ENCODE measurements at places on chromosomes 11 and 22. TPM values are rescaled to one million over a fixed set of nuclear protein-coding genes. Genes with fewer than 3 reads are reported as not detected.
A peak's percentile ranks its signal among the peaks of the same experiment; 100 is the strongest.

- DNase-seq, result no peak
Measured at GRCh38 chr11:2802389-2803185, 83.0 kb downstream of the CDKN1C start.

GRCh38 chr11:88320149-88320559 lies 17.4 kb downstream of the CTSC start:
- DNase-seq, result peak; percentile 39

GRCh38 chr22:25777870-25778269 lies 35.9 kb downstream of the MYO18B start:
- DNase-seq, result no peak

GRCh38 chr11:35292279-35292678 lies 127.1 kb downstream of the SLC1A2 start:
- DNase-seq, result no peak

SAC3D1 gene
- 3.0 TPM for total RNA-seq

DNA sequence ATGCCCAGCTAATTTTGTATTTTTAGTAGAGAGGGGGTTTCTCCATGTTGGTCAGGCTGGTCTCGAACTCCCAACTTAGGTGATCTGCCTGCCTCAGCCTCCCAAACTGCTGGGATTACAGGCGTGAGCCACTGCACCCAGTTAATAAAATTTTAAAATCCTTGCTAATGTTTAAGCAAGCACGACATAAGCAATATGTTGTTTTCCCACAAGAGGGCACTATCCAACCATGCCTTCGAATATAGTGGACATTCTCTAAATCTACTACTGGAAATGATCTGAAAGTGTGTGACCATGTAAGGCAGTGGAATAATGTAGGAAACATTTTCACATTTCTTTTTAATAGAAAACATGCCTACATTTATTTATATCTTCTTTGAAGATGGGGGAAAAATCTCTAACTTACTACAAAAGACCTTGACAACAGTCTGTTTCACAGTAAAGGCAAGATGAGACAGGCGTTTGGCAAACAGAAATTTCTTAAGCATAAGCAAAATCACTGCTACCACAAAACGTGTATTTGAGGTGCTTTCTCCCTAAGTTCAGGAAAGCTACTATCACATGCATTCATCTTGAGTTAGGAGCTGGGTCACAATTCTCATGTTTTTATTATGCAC lies 38.2 kb downstream of the PITPNB start:
- peak; percentile 64 for DNase-seq

PIK3C2A gene
- total RNA-seq, result 92.3 TPM

DNA sequence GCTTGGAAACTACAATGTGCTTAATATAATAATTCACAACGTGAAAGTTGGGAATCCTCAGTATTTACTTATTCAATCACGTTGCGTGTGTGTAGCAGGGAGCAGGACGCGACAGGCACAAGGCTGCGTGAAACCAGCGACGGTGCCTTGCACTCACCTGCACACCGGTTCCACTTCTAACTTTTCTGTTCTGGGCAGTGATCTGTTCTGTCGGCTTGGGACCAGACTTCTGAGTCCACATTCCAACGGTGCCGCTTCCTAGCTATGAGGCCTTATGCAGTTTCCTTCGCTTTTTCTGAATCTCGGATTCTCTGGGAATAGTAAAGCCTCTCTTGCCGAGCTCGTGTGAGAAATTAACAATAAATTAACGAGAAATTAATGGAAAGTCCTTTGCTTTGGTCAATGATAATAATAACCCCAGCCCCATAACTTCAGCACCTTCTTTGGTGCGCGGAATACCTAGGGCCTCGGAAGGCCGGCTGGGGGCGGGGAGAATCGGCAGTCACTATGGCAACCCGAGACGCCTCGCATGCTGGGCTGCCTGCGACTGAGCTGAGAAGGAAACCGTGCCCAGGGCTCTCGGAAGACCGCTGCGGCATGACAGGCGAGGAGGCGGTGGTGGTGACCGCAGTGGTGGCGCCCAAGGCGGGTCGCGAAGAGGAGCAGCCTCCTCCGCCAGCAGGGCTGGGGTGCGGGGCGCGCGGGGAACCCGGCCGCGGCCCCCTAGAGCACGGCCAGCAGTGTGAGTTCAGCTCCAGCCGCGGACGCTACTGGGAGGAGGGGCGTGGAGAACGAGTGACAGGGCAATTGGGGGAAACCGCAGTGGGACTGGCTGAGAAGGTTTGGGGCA lies at the start of gene C11orf97:
Gene C11orf97, plus strand, starts transcription at position 530 of the 850 bp plus-strand sequence. Its CDS starts 68 bp downstream, at position 598.
- no peak for DNase-seq

DNA sequence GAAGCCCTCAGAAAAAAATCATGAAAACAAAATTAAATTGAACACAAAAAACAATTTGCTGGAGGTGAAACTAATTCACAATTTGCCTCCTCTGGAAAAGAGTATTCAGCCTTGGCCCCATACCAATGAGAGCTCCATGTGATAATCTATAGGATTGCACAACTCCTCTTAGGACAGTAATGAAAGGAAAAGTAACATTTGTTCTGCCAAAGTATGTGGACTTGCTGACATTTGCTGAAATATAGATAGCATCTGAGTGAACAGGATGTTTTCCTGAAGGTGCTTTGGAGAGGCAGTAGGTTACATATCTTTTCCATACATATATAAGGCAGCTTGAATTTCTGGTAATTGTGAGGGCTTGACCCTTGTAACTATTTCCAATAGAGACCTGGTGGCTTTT lies 122.8 kb downstream of the OR4C45 start:
- no peak for DNase-seq

DNA sequence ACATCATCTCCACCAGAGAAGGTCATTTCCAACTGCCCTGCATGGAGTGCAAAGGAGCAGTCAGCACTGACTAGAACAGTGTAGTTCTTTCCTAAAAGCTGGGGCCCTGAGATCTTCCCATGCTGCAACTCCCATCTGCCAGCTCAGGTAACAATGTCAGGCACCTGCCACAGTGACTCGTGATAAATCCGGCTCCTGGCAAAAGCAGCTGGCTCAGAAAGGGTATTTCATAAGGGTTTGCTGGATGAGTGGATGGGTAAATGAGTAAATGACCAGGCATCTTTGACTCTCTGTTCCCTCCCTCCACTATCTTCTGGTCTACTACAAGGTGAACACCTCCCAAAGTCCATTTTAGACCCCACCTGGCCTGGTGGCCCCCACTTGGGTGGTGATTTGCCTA lies 403.6 kb downstream of the NXPE2 start:
- DNase-seq, result no peak

DNA sequence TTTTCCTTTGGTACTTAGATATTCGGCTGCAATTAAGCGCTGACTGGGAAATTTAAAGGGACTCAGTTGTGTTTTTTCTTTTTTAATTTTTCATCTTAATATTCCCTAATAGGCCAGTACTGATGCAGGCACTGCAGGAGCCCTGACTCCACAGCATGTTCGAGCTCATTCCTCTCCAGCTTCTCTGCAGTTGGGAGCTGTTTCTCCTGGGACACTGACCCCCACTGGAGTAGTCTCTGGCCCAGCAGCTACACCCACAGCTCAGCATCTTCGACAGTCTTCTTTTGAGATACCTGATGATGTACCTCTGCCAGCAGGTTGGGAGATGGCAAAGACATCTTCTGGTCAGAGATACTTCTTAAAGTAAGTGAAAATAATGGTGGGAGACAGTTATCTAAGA lies 3.8 kb downstream of the YAP1 start:
- DNase-seq, result no peak

OR2AG1 gene
- total RNA-seq, result not detected

DNA sequence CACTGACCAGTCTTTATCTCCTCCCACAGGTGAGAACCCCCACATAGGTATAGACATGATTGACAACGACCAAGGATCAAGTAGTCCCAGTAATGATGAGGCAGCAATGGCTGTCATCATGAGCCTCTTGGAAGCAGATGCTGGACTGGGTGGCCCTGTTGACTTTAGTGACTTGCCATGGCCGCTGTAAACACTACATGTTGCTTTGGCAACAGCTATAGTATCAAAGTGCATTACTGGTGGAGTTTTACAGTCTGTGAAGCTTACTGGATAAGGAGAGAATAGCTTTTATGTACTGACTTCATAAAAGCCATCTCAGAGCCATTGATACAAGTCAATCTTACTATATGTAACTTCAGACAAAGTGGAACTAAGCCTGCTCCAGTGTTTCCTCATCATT lies 76.5 kb downstream of the BTBD10 start:
- no peak for DNase-seq

DNA sequence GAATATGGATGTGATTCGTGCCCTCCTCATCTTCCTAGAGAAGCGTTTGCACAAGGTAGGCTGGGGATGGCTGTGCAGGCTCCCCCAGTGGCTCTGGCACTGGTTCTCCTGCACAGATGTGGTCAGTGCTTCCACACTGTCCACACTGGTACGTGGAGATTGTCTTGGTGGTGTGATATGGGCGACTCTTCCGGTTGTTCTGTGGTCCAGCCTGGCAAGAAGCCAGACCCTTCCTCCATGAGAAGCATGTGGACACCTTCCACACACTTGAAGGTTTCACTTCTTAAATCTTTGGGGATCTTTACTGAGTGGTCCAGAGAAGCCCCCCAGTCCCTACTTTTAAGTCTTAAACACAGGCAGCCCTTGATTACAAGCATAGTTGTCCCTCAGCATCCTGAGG lies 3.8 kb downstream of the RIC8A start:
- DNase-seq, result no peak

FXYD6 gene
- 56.2 TPM for total RNA-seq

LIPT2 gene
- 2.7 TPM for total RNA-seq

GRCh38 chr22:19040391-19040861 lies 81.8 kb downstream of the DGCR2 start:
- no peak for DNase-seq

GRCh38 chr22:19797086-19798002 lies 36.8 kb downstream of the TBX1 start:
- no peak for DNase-seq

DNA sequence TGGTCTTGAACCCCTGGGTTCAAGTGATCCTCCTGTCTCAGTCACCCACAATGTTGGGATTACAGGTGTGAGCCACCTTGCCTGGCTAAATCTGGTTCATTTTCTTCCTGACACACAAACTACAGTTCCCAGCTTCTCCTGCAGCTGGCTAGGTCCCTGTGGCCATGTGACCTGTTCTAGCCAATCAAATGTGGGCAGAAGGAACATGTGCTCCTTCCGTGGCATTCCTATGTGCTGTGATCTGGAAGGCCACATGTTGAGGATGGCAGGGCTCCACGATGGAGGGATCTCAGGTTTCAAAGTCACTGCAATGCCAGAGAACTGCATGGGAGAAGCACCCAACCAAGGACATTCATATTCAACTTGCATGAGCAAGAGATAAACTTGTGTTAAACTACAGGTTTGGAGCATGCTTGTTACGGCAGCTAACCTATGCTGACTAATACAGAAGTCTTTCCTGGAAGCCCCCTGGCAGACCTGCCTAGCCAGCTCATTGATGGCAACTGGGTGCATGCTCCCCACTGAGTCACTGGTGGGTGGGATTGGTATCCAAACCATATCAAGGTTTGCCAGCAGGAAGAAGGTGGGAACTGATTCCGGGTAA lies 86.0 kb downstream of the RPS6KA4 start:
- no peak for DNase-seq

DNA sequence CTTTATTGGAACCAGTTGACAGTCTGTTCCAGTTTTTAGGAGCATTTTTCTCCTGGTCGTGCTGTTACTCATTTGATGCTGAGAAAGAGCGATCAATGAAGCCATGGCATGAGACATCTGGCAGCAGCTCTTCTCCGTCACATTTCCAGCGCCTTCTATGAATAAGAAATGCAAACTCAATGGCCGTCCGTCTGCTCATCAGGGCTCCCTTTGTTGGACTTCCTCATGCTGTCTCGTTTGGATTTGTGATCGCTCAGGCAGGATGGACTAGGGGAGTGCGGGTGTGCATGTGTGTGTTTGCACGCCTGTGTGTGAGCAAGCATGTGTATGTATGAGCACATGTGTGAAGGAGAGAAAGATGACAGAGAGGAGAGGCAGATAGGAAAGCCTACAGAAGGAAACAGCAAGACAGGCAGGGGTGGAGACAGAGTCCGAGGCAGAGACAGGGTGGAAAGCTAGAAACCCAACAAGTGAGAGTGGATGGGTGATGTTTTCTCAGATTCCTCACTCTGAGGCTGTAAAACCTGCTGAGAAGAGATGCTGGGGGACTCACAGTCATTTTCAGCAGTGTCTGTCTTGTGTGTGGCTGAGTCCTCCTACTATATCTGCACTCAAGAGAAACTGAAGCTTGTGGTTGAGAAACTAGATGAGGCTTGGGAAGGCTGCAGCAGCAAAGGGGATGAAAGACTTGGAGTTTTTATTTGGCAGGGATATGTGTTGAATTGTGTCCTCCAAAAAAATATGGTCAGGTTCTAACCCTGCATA lies 56.0 kb upstream of the CLMP start:
- DNase-seq, result no peak

GRCh38 chr11:34614344-34615104 lies 6.4 kb upstream of the EHF start:
- no peak for DNase-seq

DNA sequence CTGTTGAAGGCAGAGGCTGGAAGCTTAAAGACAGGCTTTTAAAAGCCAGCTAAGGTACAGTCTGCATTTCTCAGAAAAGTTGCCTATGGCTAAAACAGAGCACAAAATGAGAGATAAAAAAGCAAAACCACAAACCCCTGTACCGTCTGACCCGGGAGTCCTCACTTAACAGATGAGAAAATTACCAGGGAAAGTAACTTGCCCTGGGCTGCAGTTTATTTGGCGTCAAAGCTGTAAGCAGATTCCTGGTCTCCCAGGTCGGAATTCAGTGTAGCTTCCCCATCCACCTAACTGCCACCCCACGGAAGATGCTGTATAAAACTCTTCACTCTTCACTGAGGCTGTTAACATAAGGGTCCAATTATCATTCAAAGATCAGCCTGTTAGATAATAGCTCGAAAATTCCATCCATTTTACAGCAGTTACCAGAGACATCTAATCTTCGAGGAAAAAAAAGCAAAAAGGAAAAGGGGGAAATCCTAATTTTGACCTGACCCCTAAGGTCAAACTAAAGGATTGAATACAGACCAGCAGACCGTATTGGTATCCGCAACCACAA lies 1.5 kb downstream of the TCF20 start:
- no peak for DNase-seq

DNA sequence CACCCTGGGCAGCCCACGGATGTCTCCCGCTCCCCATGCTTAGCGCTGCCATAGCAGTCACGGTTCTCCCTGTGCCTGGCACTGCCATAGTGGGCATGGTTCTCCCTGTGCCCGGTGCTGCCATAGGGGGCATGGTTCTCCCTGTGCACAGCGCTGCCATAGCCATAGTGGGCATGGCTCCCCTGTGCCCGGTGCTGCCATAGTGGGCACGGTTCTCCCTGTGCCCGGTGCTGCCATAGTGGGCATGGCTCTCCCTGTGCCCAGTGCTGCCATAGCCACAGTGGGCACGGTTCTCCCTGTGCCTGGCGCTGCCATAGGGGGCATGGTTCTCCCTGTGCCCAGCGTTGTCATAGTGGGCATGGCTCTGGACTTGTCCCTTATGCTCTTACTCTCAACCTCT lies 19.9 kb upstream of the ARAP1 start:
- no peak for DNase-seq

DNA sequence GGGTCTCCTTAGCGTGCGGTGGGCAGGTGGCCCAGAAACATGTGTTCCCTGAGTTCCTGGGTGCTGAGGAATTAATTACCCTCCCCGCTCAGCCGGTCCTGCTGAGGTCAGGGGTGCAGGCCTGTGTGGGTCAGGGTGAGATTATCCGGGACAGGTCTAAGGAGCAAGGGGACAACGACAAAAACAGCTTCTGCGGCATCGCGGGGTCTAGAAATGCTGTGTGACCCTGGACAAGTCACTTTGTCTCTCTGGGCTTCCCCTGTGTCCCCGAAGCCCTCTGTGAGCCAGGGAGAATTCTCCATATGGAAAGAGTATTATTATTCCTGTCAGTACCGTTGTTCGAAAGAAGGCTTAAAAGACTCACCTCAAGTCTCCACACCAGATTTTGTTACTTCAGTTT lies 186.1 kb downstream of the MN1 start:
- no peak for DNase-seq

Measured in urinary bladder (tissue), 4 donors.